ENCODE measurements at places on chromosomes 11 and 22. TPM values are rescaled to one million over a fixed set of nuclear protein-coding genes. Genes with fewer than 3 reads are reported as not detected.

GNAZ gene
- 12.1 TPM for total RNA-seq

DNA sequence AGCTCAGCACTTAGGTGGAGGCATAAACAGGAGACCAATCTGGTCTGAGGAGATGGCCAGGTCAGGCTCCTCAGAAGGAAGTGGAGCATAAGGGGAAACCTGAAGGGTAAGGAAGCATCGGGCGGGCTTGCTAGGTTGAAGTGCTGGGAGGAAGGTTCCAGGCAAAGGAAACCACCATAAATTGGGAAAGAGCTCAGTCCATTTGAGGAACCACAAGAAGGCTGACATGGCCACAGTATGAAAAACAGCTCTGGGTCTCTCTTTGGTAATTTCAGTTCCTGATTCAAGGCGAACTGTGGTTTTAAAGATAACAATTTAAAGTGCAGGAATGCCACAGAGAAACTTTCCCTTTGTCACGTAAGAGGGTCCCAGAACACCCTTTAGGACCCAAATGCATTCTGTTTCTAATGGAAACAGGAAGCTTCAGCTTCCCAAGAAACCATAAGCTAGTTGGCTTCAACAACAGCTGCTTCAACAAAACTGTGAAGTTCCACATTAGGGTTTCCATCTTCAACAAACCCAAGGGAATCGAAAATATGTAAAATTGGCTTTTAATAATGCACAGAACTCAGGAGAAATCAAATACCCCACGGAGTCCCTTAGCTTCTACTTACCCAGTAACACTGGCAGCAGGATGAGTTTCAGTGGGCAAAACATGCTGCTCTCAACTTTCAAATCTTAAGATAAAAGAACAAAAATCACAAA is 10.4 kb downstream of the JAML start:
- DNase-seq = no peak
- H3K36me3 ChIP-seq = no peaks in the 10 kb centered on the region
- H3K27ac ChIP-seq = no peak overlapping the region

DNA sequence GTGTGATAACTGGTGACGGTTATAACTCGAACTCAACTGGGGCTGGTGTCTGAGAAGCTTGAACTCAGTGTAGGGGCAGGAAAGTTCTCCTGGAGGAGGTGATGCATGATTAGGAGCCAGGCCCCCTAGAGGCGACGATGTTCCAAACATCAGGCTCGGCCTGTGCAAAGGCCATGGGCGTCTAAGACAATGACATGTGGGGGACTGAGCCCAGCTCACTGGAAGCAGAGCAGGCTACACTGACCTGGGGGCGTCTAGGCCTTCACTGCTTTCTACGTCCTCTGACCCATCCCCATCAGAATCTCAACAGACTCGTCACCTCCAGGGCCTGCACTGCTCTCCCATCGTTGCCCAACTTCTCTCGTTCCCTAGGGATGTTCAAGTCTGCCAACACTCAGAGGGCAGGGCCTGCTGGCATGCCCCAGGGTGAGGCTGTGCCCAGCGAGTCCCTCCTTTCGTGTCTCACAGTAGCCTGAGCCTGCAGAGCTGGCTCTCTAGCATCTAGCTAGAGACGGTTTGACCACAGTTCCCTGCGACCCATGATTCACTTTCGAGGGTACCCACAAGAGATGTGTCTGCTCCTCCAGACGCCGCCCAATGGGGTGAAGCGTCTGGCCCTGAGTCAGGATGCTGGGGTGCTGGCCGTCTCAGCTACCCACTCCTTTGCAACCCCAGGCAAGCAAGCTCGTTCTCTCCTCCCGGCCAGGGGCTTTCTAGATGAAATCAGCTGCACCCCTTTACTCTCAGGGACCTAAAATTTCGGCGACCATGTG is 1.1 kb upstream of the ATG16L2 start:
- no peaks in the 10 kb centered on the region for H3K27me3 ChIP-seq
- H3K4me1 ChIP-seq = no peaks in the 10 kb centered on the region
- peak overlapping the region; percentile 86 for H3K4me3 ChIP-seq
- H3K36me3 ChIP-seq = peaks cover 4% of the 10 kb centered on the region
- H3K27ac ChIP-seq = no peak overlapping the region
- DNase-seq = peak; percentile 89

ACRV1 gene
- total RNA-seq = 0.37 TPM

DNA sequence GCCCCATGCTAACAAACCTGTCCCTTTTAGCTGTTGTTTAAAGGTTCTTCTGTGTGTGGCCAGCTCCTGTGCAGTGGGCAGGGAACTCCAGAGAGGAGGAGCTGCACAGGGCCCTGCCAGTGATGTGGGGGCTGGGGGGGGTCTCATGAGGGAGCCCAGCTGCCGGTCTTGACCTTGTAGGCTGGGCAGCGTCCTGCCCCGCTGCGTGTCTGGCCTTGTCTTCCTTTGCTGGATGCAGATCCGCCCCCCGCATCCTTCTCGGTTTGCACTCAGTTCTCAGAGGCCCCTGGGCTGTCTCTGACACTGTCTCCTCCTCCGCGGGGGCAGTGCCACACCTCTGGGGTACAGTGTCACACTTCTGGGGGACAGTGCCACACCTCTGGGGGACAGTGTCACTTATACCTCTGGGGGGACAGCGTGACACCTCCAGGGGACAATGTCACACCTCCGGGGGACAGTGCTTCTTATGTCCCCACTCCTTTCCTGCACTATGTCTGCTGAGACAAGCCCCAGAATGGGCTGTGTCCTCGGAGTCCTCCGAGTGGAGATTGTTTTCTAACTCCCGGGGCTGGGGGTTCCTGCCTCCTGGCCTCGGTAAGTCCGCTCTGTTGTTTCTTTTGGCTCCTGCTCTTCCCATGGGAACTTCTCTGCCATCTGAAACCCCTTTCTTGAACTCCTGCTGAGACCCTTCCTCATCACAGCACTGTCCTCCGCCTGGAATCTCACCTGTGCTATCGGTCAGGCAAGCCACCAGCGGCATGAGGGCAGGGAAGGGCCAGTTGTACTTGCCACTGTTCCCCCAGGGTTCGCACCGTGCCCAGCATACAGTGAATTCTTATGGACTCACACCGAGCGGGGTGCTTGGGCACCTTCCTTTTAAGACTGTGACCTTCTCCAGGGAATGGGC is 788.3 kb downstream of the TBC1D22A start:
- H3K27ac ChIP-seq = no peak overlapping the region
- no peaks in the 10 kb centered on the region for H3K27me3 ChIP-seq
- H3K4me1 ChIP-seq = no peaks in the 10 kb centered on the region
- no peak overlapping the region for H3K4me3 ChIP-seq
- no peak for DNase-seq

GRCh38 chr11:18314784-18315523 is 7.0 kb downstream of the HPS5 start:
- no peak overlapping the region for H3K27ac ChIP-seq
- no peak for DNase-seq
- H3K4me1 ChIP-seq = peaks cover 2% of the 10 kb centered on the region
- H3K36me3 ChIP-seq = peaks cover 32% of the 10 kb centered on the region

- no peak overlapping the region for H3K4me3 ChIP-seq
- no peaks in the 10 kb centered on the region for H3K36me3 ChIP-seq
- H3K27ac ChIP-seq = no peak overlapping the region
- no peaks in the 10 kb centered on the region for H3K4me1 ChIP-seq
- H3K27me3 ChIP-seq = no peaks in the 10 kb centered on the region
These were observed 71.2 kb upstream of the SHISAL1 start for GRCh38 chr22:44383652-44384562.

MFRP gene
- not detected for total RNA-seq

- no peaks in the 10 kb centered on the region for H3K27me3 ChIP-seq
- no peak overlapping the region for H3K27ac ChIP-seq
- DNase-seq = no peak
These were observed 127.8 kb downstream of the MYO18B start for GRCh38 chr22:25869771-25870170.

DNA sequence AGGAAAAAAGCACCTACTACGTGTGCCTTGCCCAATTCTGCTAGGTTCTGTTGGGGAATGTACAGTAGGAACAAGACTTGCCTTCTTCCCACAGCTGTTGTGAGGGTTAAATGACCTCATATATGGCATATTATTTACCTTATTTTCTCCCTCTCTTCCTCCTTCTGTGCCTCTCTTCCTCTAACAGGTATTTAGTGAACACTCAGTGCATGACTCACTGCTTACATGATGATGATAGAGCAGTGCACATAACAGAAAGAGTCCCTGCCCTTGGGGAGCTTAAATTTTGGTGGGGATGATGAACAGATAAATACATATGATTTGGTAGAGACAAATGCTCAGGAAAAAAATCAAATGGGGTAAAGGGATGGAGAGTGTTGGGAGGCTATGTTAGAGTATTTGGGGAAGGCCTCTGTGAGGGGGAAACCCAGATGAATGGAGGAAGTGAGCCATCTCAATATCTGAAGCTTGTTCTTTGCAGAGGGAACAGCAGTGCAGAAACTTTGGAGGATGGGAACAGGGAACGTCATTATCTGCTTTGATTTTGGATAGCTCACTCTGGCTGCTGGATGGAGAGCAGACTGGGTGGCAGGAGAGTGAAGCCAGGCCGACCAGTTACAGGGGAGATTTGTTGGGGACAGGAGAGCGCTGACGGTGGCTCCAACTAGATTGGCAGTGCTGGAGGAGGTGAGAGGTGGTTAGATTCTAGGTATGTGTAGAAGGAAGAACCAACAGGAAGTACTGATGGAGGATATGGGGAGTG is 95.5 kb upstream of the TENM4 start:
- no peaks in the 10 kb centered on the region for H3K4me1 ChIP-seq
- H3K4me3 ChIP-seq = no peak overlapping the region
- DNase-seq = no peak
- H3K36me3 ChIP-seq = no peaks in the 10 kb centered on the region
- H3K27me3 ChIP-seq = no peaks in the 10 kb centered on the region

RFPL3 gene
- not detected for total RNA-seq

- no peak overlapping the region for H3K27ac ChIP-seq
- no peak for DNase-seq
- no peak overlapping the region for H3K4me3 ChIP-seq
- H3K4me1 ChIP-seq = no peaks in the 10 kb centered on the region
- H3K27me3 ChIP-seq = no peaks in the 10 kb centered on the region
- H3K36me3 ChIP-seq = no peaks in the 10 kb centered on the region
These were observed 28.6 kb upstream of the NCAM1 start for GRCh38 chr11:112932593-112932992.
